RCC 7860 (cell line): ENCODE measurements at places on chromosomes 6 and 20.
A peak's percentile ranks its signal among the peaks of the same experiment; 100 is the strongest.

DNA sequence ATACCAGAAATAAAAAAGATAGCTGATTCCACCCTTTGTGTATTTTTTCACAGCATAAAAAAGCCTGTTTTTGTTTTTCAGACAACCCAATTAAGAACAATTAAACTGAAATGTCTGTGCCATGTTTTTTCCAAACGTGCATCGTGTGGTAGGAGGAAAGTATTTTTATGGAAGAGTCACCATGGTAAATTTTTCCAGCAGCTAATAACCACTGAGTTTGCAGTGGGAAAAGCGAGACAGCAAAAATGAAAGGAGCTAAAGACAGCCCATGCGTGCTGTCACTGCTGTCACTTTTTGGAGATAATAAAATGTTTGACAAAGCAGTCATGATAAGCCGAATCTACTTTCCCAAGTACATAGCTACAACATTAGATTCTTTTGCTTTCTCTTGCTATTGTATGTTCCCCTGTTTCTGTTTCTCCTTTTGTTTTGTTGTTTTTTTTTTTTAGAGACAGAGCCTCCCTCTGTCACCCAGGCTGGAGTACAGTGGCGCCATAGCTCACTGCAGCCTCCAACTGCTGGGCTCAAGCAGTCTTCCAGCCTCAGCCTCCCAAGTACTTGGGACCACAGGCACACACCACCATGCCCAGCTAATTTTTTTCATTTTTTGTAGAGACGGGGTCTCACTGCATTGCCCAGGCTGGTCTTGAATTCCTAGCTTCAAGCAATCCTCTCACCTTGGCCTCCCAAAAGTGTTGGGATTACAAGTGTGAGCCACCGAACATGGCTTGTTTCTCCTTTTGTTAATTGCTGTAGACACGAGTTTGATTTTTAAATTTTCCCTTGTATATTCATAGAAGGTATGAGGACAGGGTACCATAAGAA is 261.3 kb downstream of the TMEM242 start:
- no peak for DNase-seq

- no peak for DNase-seq
These were observed 68.0 kb downstream of the PLCG1 start for GRCh38 chr20:41205313-41205712.

DNA sequence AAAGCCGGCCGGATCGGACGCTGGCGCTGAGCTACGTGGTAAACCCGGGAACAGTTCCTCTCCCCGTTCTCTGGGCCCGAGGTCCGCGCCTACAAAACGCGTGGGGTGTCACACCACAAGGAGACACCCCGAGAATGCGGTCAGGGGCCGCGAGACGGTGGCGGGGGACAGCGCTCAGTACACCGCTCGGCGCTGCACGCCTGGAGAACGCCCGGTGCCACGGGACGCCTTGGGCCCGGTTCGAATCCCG is 670 bp downstream of the NCOA5 start:
- DNase-seq, result no peak

DNA sequence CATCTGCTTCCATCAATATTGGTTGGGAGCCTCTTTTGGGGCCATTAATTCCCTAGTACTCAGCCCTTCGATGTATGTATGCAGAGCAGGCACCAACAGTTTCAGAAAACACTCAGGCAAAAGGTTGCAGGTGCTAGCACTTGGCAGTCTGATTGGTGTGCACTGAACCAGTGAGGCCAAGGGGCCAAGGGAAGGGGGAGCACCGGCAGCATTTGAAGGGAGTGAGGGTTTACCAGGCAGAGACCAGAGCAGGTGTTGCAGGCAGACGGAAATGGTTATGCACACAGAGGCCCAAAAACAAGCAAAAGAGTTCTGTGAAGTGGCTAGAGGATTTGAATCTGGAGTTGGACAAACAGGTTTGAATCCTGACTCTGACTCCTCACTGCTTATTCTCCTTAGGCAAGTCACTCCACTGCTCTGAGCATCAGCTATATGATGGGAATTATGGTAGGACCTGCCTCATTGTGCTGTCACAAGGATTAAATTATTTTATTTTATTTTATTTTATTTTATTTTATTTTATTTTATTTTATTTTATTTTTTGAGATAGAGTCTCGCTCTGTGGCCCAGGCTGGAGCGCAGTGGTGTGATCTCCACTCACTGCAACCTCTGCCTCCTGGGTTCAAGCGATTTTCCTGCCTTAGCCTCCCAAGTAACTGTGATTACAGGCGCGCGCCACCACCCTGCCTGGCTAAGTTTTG is 58.1 kb upstream of the SHLD1 start:
- DNase-seq, result no peak

DNA sequence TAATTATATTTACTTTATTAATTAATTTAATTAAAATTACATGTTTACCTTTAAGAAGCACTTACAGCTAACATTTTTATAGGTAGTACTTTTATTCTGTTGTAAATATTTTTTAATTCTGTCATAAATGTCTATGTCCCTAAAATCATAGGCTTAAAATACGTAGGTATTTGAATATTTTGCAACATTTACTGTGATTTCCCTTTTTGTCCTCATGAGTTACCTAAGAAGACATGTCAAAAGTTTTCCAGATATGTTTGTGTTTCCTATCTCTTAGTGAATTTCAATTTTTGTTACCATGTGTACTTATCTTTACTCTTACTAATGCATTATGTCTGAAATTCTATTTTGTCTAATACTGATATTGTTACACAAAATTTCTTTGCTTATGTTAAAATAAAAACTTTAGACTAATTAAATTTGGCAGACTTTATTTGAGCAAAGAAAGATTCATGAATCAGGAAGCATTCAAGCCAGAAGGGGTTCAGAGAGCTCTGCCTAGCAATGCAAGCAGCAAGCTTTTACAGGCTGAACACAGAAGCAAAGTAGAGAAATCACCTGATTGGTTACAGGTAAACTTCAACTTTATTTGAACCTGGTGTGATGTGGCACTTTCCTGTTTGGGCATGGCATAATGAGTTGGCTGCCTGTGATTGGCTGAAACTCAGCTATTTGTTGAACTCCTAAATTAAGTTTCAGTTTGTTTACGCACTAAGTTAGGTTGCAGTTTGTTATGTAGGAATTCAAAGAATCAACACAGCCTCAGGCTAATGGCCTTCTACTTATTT is 123.2 kb upstream of the TMEM170B start:
- DNase-seq, result peak; percentile 47

DNA sequence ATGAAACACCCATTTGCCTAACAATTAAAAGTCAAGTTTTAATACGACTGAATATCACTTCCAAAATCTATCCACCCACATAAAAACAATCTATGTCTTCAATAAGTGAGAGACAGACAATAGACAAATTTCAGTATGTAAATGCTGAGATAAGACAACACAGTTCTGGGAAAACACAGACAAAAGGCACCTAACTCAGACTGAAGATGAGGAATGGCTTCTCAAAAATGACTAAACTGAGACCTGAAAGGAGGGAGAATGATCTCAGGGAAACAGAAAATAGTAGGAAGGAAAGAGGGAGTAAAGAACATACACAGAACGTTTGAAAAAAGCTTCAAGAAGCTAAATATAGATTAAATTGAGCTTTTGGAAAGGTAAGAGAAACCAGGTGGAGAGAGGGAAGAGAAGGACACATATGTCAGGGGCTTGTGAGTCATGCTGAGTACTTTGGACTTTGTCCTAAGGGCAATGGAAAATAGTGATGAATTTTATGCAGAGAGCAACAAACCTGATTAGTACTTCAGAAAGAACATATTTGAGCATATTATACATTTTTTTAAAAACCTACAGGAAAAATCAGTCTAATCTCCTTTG is 16.1 kb downstream of the LMBRD1 start:
- no peak for DNase-seq
